ENCODE measurements at places on chromosomes 16 and 17.

DNA sequence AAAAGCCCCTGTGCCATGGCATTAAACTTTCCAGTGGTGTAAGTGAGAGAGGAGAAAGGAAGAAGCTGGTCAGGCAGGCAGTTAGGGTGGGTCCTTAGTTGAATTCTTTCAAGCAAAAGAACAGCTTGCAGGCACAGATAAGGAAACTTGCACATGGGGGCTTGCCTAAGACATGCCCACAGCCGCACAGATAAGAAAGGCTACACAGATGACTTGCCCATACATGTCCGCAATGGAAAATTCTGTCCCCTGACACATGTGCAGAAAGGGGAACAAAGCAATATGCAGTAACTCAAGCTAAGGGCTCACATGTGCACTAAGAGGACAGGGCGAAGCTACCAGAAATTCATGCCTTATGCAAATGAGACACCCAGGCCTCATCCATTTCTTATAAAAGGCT lies 69.9 kb downstream of the GSG1L start:
- DNase-seq, result no peak

- no peak for DNase-seq
These were observed 82.9 kb upstream of the RCVRN start for GRCh38 chr17:9987779-9988585.

DNA sequence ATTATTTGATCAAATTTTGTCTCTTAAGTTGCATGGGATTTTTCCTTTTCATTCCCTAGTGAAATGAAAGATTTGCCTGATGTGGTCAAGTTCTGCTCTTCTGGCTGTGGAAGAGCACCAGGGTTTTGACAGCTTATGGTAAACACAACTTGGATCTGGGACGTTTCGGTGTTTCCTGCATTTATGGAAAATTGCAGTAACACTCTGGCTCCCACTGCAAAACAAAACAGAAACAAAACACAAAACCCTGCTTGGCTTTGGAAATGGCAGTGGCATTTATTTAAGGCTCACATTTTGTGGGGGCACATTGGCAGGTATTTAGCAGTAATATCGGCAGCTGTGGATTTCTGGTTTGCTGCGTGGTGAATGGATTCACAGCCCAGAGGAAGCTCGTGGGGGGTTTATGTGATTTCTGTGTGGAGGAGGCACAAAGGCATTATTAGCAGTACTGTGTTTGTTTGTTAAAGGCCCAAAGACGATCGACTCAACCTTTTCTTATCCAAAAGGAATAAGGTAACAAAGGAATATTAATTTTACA lies 377.8 kb downstream of the SNX29 start:
- no peak for DNase-seq

DNA sequence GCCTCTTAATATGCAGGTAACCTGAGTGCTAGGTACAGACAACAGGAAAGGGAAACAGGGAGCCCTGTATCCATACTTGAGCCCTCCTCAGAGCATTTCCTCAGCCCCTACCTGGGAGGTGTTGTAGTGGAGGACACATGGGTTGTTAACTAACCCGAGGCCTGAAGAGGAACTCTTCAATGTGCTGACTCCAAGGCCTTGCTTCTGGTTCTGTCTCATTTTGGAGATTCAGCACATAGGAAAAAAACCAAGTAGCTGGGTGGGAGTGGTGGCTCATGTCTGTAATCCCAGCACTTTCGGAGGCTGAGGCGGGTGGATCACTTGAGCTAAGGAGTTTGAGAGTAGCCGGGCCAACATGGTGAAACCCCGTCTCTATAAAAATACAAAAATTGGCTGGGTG lies 24.8 kb downstream of the SNX11 start:
- DNase-seq, result no peak

GRCh38 chr16:88368036-88368435 lies 14.7 kb upstream of the ZNF469 start:
- no peak for DNase-seq

GRCh38 chr17:73541111-73541510 lies 103.1 kb downstream of the SDK2 start:
- no peak for DNase-seq

DNA sequence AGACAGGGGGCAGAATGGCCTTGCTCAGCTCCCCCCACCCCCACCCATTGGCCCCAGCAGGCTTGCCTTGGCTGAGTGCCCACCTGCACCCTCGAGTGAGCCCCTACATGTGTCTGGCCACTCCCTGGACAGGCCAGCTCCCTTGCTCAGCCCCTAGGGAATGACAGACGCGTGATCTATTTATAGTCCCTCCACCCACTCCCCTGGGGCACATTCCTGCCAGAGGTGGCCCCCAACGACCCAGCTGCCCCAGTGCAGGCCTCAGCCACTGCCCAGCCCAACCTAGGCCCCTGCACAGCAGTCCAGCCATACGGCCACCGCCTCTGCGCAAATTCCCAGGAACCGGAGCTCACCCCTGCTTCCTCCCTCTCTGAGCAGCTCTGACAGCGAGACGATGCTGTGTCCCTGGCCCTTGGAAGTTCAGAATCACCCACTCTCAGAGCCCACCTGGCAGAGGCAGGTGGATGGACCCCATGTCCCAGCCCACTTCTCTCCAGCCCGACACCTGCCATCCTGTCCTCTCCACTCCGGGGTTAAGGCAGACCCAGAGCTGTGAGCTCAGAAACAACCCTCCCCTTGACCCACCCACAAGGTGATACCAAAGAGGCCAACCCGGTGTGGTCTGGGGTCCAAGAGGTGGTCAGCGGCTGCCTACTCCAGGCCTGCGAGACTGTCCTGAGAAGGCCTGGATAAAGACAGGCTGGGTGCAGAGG lies 11.5 kb upstream of the P2RX1 start:
- no peak for DNase-seq

- no peak for DNase-seq
These were observed 29.6 kb upstream of the MAP3K14 start for GRCh38 chr17:45346216-45347015.

DNA sequence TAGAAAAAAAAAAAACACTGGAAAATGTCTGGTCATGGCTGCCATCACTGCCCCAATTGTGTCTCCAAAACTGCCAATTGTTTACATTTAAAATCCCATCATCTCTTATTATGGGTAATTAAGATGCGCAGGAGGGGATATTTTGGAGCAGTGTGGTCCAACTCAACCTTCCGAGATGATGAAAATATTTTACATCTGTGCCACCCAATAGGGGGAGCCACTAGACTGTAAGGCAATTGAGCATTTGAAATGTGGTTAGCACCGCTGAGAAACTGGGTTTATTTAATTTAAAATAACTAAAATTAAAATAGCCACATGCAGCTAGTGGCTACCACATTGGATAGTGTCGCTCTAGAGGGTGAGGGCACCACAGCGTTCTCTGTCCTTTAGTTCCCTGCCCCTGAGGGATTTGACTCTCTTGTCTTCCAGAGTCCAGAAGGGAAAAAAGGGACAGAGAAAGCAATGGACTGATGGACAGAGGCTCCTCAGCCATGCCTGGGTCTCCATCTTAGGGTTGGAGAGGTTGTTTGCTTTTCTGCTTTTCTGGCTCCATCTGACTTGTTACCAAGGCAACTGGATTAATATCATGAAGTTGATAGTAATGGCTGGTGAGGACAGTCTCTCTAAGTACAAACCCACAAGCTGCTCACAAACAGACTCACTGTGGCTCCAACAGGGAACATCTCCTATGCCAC lies 3.5 kb downstream of the MPO start:
- no peak for DNase-seq

- DNase-seq, result no peak
These were observed 106.4 kb downstream of the PARN start for GRCh38 chr16:14523632-14524031.

DNA sequence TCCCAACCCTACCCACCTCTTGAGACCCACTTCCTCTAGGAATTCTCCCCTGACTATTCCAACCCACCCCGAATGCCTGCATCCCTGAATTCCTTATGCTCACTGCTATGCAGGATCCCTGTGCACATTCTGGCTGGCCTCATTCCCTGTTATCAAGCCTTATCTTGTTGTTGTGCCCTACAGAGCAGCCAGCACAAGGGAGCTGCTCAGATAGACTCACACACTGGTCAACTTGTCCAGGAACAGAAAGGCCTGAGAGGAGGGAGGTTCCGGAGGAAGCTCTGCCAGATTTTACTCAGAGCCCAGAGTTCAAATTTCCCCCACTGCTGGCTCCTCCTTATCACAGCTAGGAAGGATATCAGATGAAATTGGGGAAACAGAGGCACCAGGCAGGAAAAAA lies 24.8 kb upstream of the MYO18A start:
- no peak for DNase-seq

GRCh38 chr17:17066021-17066420 lies 23.8 kb downstream of the MPRIP start:
- DNase-seq, result no peak

DNA sequence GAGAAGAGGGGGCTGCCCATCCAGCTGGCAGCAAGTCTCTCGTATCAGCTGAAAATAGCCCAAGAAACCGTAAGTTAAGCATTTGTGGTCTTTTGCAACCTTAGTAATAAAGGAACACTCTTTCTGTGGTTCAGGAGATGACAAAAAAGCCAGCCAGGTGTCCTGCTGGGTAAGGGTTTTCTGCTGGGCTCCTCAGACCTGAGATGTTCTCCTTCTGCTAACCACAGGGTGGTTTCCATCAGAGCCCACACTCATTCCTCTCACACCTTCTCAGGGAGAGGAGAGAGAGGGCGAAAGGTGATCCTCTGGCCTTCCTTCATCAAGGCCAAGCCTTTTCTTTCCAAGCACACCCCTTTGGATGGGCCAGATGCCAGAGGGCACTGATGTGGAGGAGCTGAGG lies 70.7 kb downstream of the TEX14 start:
- DNase-seq, result no peak

DNA sequence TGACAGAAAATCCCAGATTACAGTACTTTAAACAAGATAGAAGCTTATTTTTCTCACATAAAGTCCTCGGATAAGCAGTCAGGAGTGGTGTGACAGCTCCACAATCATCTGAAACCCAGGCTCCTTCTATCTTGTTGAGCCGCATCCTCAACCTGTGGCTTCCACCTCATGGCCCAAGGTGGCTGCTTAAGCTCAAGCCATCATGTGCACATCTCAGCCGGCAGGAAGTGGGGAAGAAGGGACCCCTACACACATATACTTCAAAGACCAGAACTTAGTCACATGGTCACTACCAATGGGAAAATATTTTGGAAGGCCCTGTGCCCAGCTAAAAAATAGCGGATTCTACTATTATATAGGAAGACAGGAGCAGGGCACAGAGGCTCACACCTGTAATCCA lies 11.0 kb upstream of the FBXO47 start:
- no peak for DNase-seq

- no peak for DNase-seq
These were observed 7.5 kb downstream of the NME3 start for GRCh38 chr16:1763521-1764511.

DNA sequence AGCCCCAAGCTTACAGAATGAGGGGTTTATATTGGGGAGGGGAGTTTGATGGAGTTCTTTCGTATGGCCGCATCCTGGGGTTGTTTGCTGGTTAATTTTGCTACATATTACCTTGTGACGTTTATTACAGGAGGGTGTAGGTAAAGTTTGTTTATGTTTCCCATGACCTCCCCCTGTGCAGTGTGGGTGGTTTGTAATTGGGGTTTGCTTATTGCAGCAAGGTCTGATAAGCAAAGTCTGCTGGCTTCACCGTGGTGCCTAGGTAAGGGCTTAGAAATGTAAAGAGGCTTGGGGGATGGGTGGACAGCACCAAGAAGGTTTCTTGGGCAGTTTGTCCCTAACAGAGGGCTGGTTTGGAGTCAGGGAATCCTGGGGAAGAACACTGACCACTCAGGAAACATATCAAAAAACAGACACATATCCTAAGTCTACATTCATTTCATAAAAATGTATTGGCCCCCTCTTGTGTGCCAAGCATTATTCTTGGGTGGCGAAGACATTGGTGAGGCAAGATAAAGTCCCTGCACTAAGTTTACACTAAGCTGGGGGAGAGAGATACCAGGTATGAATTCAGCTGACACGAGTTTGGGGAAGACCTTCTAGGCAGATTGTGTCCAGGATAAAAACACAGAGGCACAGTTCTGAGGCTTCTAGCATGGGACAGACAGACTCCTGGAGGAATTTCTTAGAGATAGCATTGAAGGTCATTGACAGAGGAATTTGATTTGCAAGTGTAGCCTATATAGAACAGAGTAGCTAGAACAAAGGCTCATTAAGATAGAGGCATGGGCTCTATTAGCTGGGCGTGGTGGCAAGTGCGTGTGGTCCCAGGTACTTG lies 9.5 kb downstream of the ZNF764 start:
- no peak for DNase-seq

GRCh38 chr16:3651461-3652372 lies 2.8 kb upstream of the DNASE1 start:
- no peak for DNase-seq

DNA sequence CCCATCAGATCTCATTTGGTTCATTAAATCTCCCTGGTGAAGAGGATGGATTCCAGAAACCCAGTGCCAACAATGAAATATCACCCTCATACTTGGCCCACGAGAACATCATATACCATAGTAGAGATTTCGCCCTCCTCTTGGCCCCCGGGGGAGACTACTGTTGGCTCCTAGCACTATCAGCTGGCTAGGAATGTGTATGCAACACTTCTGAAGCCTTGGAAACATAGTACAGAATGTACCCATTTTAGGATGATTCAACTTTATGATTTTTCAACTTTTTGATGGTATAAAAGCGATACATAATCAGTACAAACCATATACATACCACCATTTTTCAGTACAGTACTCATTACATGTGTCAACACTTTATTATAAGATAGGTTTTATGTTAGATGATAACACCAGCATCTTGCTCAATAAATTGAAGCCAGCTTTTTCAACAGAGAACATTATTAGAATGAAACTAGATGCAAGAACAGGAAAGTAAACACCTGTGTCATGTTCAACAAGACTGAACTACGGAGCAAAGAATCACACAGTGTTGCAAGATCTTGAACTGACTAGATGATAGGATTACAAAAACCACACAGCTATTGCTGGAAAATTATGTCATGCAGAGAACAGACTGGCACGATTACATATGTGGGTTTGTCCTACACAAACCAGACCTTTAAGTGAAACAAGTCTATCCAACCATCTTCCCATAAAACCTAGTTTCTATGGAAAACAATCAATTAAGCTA lies 17.2 kb downstream of the RSL1D1 start:
- DNase-seq, result no peak

GRCh38 chr17:72592242-72592966 lies 471.6 kb downstream of the SOX9 start:
- DNase-seq, result peak; percentile 27

GRCh38 chr16:74304835-74305176 lies 8.2 kb downstream of the PSMD7 start:
- no peak for DNase-seq

GRCh38 chr16:46808997-46809396 lies 22.0 kb downstream of the C16orf87 start:
- no peak for DNase-seq

GRCh38 chr16:72124761-72125634 lies 31.4 kb downstream of the DHX38 start:
- peak; percentile 33 for DNase-seq

GRCh38 chr16:55532227-55532626 lies 23.4 kb downstream of the LPCAT2 start:
- no peak for DNase-seq

DNA sequence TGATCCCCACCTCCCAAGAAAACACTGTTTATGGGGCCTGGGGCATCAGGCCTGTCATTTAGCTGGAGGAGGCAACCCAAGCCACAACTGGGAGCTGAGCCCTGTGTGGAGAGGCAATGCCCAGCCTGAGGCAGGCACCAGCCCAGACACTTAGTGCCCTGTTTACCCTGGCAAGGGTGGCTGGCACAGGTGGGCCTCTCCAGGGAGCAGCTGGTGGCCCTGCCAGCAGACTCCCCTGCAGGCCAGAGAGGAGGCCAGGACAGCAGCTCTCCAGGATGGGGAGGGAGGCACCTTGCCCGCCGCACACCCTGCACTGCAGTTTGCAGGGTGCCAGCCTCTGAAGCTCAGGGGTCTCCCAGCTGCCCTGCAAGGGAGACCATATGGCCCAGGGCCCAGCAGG lies 9.1 kb upstream of the TMEM92 start:
- no peak for DNase-seq

All from stimulated activated CD4-positive, alpha-beta T cell treated with anti-CD3 and anti-CD28 coated beads, Interleukin-4, amount 100 ng/mL, for 4 hours (primary cell).